Fibroblast of gingiva (primary cell): ENCODE measurements at places on chromosomes 4 and X.
A peak's percentile ranks its signal among the peaks of the same experiment; 100 is the strongest.

GRCh38 chr4:2768124-2768523, 12.0 kb upstream of the TNIP2 start:
- no peak for DNase-seq

- no peak for DNase-seq
These were observed 647.5 kb upstream of the TENM3 start for GRCh38 chr4:181595716-181596115.

GRCh38 chrX:153689654-153690465, 2.1 kb downstream of the SLC6A8 start:
- DNase-seq, result no peak

GRCh38 chr4:102116121-102116520, 229.2 kb downstream of the SLC39A8 start:
- DNase-seq, result no peak

- DNase-seq, result no peak
These were observed 1430.0 kb downstream of the ARAP2 start for GRCh38 chr4:34814266-34814665.

DNA sequence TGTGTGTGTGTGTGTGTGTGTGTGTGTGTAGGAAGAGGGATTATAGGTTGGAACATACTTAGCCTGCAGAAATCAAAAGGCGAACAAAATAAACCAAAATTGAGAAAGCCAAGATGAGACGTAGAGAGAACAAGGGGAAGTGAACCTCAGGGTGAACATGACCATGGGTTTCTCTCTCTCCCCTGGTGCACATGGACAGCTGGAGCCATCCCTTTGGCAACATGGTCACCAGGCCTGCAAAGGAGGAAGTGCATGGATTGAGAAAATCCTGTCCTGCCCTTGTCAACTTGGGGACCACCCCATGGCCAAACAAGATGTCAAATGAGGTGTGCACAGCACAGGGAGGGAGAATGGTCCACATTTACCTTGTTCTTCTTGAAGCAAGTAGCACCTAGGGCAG, 23.1 kb downstream of the LGI2 start:
- no peak for DNase-seq

GRCh38 chr4:145035494-145036136, 62.4 kb downstream of the ANAPC10 start:
- DNase-seq, result no peak

GRCh38 chr4:147732518-147733235, 789 bp downstream of the ARHGAP10 start:
- DNase-seq, result peak; percentile 36

DNA sequence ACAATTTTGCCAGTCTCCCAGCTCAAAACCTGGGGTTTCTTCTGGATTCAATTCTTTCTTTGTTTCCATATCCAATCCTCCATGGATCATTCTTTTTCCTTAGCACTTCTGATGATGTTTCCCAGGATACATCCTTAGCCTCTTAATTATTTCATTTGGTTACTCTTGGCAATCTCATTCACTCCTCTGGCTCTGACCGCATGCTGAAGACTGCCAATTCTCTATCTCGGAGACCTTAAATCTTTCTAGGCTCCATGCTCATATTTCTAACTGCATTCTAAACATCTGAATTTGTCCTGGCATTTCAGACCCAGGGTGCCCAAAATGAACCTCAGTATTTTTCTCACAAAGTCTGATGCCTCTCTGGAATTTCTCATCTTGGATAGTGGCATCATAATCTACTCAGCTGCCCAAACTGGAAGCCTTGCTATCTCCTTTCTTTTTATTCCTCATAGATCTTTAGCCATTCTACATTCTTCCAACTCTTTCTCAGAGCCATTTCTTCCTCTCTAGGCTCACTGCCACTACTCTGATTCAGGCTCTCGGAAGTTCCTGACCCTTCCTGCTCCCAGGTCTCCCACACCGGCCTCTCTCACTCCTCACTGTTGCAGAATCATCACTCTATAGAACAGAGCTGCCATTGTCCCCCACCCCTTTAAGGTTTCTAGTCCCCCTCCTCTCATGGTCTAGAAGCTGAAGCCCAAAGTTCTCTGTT, 290.2 kb downstream of the CAMK2D start:
- DNase-seq, result no peak

DNA sequence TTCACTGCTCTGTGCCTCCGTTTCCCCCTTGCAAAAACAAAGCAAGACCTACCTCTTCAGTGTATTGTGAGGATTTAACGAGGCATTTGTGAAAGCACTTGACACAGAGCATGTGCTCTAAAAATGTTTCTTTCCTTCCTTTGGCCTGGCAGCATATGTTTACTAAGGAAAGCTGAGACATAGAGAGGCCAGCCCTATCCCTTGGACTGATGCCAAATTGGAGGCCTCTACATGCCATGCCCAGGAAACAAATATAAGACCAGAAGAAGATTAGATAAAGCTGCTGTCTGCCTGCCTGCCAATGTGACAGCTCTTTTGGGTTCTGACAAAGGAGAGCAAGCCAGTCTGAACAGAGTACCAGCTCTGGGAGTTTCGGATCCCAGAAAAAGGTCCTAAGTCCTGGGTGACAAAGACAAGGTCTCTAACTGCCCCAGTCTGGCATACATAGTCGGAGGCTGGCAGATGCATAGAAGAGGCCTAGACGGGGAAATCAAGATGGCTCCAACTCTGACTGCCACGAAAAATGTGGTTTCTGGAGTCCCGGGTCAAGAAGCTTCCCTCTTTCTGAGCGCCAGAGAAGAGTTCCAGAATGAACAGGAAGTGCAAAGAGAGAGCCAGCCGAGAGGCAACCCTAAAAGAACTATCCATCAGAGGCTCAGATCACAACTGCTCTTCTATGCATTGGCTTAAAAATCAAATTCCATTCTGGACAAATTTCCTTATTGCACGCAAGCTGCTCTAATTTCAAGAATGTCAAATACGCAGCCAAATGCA, 25.8 kb downstream of the OTUD6A start:
- peak; percentile 56 for DNase-seq

GRCh38 chrX:24466025-24466424, 939 bp downstream of the PDK3 start:
- DNase-seq, result no peak

DNA sequence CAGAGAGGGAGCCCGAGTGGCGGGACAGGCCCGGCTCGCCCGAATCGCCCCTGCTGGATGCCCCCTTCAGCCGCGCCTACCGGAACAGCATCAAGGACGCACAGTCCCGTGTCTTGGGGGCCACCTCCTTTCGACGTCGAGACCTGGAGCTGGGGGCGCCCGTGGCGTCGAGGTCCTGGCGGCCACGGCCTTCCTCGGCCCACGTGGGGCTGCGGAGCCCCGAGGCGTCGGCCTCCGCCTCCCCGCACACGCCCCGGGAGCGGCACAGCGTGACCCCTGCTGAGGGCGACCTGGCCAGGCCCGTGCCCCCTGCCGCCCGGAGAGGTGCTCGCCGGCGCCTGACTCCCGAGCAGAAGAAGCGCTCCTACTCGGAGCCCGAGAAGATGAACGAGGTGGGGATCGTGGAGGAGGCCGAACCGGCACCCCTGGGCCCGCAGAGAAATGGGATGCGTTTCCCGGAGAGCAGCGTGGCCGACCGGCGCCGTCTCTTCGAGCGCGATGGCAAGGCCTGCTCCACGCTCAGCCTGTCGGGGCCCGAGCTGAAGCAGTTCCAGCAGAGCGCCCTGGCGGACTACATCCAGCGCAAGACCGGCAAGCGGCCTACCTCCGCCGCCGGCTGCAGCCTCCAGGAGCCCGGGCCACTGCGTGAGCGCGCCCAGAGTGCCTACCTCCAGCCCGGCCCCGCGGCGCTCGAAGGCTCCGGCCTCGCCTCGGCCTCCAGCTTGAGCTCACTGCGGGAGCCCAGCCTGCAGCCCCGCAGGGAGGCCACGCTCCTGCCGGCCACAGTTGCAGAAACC, 156.9 kb downstream of the SOWAHB start:
- no peak for DNase-seq

DNA sequence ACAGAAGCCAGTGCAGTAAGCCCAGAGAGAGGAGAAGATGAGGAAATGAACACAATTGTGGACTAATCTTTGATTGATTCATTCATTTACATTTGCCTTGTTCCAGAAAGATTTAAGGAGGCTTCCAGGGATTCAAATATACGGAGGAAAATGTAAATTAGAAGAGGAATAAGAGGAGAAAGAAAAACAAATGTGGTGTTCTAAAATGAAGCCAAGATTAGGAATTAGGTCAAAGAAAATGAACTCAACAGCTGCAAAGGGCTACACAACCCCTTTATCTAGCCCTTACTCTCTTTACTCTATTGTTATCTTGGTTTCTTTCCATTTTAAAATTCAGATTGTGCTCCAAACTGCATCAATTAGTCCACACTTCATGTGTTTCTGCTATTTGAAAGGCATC, 196.8 kb downstream of the SPATA18 start:
- DNase-seq, result no peak

- no peak for DNase-seq
These were observed 38.8 kb downstream of the EFNB1 start for GRCh38 chrX:68867458-68868112.

DNA sequence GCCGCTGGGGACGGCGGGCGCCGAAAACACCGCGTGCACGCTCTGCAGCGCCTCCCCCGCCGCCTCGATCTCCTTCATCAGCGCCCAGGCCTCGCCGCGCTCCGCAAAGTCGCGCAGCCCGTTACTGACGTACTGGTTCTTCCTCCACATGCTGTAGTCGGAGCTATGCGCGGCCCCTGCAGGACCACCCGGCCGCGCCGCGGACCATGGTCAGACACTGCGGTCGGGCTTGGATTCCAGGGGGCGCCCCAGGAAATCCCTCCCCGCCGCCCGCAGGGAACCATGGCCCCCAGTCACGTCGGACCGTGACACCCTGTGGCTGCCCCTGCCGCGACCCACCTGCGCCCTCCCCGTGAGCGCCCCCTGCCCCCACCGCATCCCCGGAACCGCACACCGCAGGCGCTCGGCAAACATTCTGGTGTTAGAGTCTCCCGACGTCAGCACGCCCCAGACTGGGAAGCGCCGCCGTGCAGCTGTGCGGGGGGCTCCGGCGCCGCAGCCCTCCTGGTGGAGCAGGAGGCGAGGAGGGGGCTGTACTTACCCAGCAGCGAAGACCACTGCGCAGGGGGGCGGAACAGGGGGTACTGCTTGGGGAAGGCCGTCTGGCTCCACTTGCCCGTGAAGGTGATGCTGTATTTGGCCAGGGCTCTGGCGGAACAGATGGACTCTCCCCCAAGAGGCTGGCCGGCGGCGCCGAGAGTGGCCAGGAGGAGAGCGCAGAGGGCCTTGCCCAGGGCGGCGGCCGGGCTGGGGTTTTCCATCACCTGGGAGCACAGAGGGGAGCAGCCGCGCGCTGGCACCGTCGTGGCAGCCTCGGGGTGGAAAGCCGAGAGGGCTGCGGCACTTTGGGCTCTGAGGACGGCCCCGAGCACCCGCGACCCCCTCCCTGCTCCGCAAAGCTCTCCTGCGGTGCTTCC, 814 bp downstream of the SPON2 start:
- no peak for DNase-seq

- DNase-seq, result no peak
These were observed 235.4 kb downstream of the OR13H1 start for GRCh38 chrX:131779306-131779705.

- no peak for DNase-seq
These were observed 9.0 kb upstream of the GLOD5 start for GRCh38 chrX:48752498-48752897.

GRCh38 chrX:20252381-20253231, 14.1 kb downstream of the RPS6KA3 start:
- DNase-seq, result peak; percentile 22

DNA sequence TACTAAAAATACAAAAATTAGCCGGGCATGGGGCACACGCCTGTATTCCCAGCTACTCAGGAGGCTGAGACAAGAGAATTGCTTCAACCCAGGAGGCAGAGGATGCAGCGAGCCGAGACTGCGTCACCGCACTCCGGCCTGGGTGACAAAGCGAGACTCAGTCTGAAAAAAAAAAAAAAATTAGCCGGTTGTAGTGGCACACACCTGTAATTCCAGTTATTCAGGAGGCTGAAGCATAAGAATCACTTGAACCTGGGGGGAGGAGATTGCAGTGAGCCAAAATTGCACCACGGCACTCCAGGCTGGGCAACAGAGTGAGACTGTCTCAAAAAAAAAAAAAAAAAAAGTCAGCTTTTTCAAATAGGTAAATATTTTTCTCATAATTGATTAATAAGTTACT, 71.9 kb downstream of the WDFY3 start:
- DNase-seq, result no peak

DNA sequence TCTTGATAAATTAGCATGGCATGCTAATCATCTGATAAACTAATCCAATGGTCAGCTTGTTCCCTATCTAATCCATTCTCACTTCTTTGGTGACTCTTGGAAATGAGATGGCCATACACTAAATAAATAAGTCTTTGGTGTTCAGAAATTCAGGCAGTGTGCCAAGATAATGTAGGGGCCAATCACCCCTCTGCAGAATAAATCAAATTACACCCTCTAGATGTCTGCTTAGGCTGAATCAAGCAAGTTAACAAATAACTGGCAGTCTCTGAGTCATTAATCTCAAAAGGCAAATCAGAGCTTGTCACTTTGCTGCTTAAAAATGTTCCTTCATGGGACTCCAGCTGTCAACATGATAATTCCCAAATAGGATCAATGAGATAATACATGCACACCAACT, 97.4 kb downstream of the NLGN4X start:
- no peak for DNase-seq

DNA sequence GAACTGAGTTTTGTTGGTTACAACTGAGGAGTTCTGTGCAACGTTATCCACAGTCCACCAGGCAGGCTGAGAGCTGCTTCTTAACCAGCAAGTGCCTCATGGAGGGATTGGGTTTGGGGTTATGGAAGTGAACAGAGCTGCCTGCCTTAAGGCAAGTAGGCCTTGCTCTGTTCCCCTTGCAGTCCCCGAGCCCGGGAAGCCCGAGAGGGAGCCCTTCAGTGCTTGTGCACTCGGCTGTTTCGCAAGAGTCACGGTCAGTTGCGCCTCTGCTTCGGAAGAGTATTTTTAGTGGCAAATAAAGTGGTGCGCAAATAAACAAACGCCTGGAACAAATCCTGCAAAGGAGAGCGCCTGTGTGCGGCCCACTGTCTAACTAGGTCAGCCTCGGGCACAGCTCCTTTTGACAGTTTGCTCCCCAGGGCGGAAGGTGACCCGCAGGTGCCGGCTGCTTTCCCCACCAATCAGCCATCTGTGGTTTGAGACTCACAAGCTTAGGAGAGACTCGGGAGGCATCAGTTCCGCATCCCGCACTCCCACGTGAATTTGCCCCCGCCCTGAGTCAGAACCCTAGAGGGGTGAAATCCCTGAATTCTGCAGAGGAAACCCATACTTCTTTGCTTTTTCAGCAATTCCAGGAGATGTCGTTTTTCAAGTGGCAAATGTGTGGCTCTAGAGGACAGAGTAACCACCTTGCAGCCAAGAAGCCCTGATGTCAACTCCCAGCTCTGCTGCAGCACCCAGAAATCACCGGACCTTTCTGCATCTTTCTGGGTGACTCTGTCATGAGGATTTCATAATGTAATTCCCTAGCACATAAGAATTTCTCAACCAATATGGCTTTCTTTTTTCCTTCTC, 56.8 kb downstream of the LGI2 start:
- DNase-seq, result peak; percentile 40
